ENCODE measurements at places on chromosomes 6 and 20. TPM values are rescaled to one million over a fixed set of nuclear protein-coding genes. Genes with fewer than 3 reads are reported as not detected.

DNA sequence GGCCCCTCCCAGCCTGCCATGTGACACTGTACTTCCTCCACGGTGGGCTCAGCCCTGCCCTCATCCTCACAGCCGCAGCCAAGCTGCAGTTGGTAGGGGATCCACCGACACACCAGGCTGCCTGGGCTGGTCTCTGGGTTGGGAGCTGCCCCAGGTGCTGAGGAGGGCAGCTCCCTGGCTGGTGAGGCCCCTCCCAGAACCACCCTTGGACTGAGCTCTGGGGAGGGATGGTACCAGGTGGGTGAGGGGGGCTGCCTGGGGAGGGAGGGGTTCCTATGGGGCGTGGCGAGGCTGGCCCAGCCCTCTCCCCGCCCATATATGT, 185 bp upstream of the TNFRSF6B start:
- DNase-seq: peak; percentile 45

- no peak for DNase-seq
Measured at GRCh38 chr6:129955584-129955983, 62.8 kb upstream of the L3MBTL3 start.

- DNase-seq: no peak
Measured at GRCh38 chr20:59663513-59664060, 59.2 kb downstream of the PHACTR3 start.

GRCh38 chr6:165098165-165098564, 211.2 kb downstream of the C6orf118 start:
- no peak for DNase-seq

Gene CCR6
- polyA plus RNA-seq: not detected

GRCh38 chr6:118963003-118963402, 28.0 kb upstream of the MCM9 start:
- DNase-seq: no peak

DNA sequence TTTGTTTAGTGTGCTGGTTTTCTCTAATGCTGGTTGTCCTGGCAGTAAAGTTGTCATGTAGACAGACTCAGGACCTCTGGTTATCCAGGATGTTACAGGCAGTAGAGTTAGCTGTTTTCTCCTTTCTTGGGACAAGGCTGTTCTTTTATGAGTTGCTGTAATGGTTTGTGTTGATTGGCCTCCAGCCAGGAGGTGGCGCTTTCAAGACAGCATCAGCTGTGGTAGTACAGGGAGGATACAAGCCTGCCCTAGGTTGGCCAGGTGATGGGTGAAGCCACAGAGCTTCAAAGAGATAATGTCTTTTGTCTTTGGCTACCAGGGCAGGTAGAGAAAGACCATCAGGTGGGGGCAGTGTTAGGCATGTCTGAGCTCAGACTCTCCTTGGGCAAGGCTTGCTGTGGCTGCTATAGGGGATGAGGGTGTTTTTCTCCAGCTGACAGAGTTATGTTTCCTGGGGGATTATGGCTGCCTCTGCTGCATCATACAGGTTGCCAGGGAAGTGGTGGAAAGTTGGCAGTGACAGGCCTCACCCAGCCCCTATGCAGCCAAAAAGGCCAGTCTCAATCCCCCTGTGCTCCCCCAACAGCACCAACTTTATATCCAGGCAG, 127.2 kb upstream of the TAB2 start:
- no peak for DNase-seq

DNA sequence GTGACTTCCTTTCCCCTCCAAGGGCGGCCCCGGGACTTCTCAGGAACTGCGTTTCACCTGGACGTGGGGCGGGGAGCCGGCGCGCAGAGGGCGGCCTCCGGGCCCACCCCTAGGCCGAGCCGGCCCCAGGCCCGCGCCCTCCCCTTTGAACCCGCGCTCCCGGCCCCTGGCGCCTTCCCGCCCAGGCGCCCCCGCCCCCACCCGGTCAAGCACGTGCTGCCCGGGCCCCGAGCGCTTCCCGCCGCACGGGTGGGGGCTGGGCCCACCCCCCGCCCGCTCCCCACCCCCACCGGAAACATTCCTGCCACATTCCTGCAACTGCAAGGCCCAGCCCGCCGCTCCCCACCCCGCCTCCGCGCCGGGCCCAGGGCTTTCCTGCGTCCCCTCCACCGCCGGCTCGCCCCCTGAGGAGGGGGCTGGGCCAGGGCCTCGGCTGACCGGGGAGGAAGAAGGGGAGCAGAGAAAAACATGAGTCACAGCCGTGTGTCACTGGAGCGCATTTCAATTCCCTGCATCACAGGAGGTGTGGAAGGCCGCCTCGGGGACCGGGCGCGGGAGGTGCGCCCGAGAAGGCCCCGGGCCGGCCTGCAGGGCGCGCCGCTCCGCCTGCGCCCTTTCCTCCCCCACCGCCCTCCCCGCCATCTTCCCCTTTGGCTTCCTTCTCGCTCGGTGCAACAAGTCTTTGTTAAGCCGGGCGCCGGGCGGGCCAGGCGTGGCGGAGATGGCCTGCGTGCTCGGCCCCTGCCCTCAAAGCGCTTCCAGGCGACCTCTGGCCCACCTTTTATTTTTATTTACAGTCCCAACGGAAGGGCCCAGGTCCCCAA, 1.2 kb upstream of the HMGA1 start:
- DNase-seq: peak; percentile 35
